ENCODE measurements at places on chromosomes 3 and 15. TPM values are rescaled to one million over a fixed set of nuclear protein-coding genes. Genes with fewer than 3 reads are reported as not detected.

- no peak for DNase-seq
These were observed 3.2 kb downstream of the AEN start for GRCh38 chr15:88624156-88624970.

GRCh38 chr15:40578892-40579291 lies 9.8 kb downstream of the RPUSD2 start:
- DNase-seq: no peak

- DNase-seq: no peak
These were observed 83.1 kb downstream of the RETNLB start for GRCh38 chr3:108673988-108674661.

DNA sequence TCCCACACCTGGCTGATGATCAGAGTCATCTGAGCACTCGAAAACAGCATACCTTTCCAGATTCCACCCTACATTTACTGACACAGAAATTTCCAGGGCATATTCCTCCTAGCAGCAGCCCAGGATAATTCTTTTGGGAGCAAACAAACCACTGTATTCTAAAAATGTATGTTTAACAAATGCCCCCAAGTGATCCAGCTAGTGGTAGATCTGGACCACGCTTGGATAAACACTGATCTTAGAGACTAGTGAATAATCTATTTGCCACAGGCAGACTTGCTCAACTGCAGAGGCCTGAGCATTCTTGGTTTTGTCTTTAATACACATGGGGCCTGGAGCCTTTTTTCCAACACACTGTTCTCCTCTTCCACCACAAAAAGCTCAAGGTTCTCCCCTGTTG lies 89.6 kb downstream of the TM4SF4 start:
- DNase-seq: no peak

SLC28A2 gene
- total RNA-seq: not detected

GOLGA8Q gene
- 0.21 TPM for total RNA-seq

All from foreskin keratinocyte (primary cell).